ENCODE measurements at places on chromosomes 16 and 17.

GRCh38 chr17:55859301-55859795, 108.5 kb downstream of the PCTP start:
- no peak for DNase-seq

- peak; percentile 61 for DNase-seq
Measured at GRCh38 chr16:66069587-66069986, 296.9 kb upstream of the CDH5 start.

GRCh38 chr17:80008383-80008840, 27.3 kb downstream of the TBC1D16 start:
- DNase-seq: peak; percentile 85

DNA sequence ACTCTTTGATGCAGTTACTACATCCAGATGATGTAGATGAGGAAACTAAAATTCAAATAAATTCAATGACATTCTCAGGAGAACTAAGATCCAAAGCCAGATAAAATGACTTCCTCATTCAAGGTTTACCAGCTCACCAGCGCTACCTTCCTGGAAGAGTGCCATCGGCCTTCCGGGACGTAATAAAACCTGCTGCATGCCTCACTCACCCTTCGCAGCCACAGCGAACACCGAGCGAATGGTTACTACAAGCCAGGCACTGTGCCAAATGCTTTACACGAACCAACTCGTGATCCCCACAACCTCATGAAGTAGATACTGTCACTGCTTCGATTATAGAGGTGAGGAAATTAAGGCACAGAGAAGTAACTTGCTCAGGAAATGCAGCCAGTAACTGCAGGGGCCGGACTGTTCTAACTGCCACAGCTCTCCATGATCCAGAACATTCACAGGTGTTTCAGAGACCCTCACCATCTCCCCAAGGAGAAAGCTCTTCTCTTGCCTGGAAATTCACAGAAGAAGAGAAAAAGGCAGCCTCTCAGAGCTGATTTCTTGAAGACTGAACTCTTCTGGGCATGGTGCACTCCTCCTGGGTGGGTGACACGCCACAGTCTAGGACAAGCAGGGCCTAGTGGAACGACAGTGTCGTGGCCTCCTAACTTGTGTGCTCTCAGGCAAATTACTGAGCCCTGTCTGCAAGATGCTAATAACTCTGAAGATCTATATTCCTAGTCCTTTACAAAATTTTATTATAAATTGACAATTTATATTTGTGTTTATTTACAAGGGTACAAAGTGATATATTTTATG, 46.8 kb downstream of the HIC1 start:
- DNase-seq: no peak

GRCh38 chr16:87765473-87765775, 362 bp downstream of the KLHDC4 start:
- DNase-seq: no peak

Data from adipocyte (in vitro differentiated cells).